Sigmoid colon (tissue), 7 donors: ENCODE measurements at places on chromosomes 5 and 9. TPM values are rescaled to one million over a fixed set of nuclear protein-coding genes. Genes with fewer than 3 reads are reported as not detected.

Gene SLC6A3
- not detected for total RNA-seq

Gene SAXO1
- not detected for total RNA-seq

Gene NR2F1-AS1
- total RNA-seq = 6.7 TPM

Gene PLPP7
- 19.0 TPM for total RNA-seq

Gene FGF1
- total RNA-seq = 3.6 TPM

Gene GFI1B
- total RNA-seq = 0.28 TPM

Gene INSL6
- not detected for total RNA-seq

Gene ADAMTS12
- 1.8 TPM for total RNA-seq

Gene GPR21
- total RNA-seq = 6.1 TPM

Gene SPINK13
- total RNA-seq = 0.33 TPM

Gene TJP2
- 26.8 TPM for total RNA-seq

DNA sequence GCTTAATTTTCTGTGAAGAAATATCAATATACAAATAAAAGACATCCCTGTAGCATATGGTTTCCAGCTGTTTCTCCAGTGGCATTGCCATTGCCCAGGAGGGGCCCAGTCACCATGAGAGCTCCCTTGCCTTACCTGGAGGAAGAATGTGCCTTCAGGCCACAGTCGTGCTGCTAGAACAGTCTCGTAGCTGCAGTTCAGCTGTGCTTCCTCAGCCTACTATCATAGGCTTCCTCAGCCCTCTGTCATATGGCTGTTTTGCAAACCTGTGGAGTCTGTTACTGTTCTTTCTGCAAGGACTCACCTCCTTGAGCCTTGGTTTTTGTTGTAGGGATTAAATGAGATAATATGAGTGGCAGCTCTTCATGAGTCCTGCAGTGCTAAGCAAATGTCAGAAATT, 67.6 kb downstream of the RCL1 start:
- H3K27me3 ChIP-seq = no peaks in the 10 kb centered on the region
- no peak overlapping the region for H3K27ac ChIP-seq
- no peaks in the 10 kb centered on the region for H3K4me1 ChIP-seq
- H3K36me3 ChIP-seq = peaks cover 6% of the 10 kb centered on the region
- no peak overlapping the region for H3K4me3 ChIP-seq
- DNase-seq = no peak

GRCh38 chr5:90866333-90866732, 307.7 kb downstream of the ADGRV1 start:
- no peaks in the 10 kb centered on the region for H3K4me1 ChIP-seq
- no peak overlapping the region for H3K4me3 ChIP-seq
- H3K27ac ChIP-seq = no peak overlapping the region

DNA sequence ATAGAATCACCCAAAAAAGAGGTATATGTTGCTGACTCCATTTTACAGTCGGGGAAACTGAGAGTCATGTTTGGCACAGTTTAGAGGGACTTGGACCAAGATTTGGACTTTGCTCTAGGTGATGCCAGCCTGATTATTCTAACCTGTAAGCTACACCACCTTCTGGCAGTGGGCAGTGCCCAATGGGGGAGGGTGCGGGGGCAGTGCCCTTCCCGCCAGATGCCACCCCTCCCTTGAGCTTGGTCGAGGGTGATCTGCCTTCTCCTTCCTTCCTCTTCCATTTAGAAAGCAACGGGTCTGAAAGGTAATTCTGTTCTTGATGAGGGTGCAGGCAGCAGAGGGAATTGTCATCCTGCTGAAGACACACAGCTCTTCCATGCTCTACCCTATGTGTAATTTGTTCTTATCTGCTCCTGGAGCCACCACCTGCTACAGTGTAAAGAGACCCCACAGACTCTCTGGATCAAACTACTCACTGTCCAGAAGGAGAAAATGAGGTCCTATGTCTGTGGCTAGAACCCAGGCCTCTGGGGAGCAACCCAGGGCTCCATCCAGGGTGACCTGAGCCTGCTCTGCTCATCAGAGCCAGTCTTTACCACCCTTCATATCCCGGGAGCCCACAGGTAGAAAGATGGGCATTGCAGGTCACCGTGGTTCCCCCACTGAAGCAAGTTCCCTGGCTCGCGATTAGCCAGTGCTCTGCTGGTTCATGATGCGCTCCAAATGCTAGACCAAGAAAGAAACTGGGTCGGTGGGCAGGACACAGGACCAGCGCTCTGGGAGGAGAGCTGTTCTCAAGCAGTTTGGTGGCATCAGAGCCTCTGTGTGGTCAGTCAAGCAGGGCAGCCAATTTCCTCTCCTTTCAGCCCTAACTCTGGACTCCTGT, 156.2 kb downstream of the RGS3 start:
- peaks cover 34% of the 10 kb centered on the region for H3K4me1 ChIP-seq
- H3K27ac ChIP-seq = peak overlapping the region; percentile 82
- no peak overlapping the region for H3K4me3 ChIP-seq
- no peaks in the 10 kb centered on the region for H3K36me3 ChIP-seq

GRCh38 chr5:68746220-68746619, 347.6 kb upstream of the SLC30A5 start:
- no peak overlapping the region for H3K27ac ChIP-seq
- H3K4me1 ChIP-seq = no peaks in the 10 kb centered on the region
- H3K4me3 ChIP-seq = no peak overlapping the region
- H3K36me3 ChIP-seq = no peaks in the 10 kb centered on the region
- DNase-seq = no peak

- peak overlapping the region; percentile 91 for H3K27ac ChIP-seq
- no peaks in the 10 kb centered on the region for H3K27me3 ChIP-seq
- H3K4me3 ChIP-seq = no peak overlapping the region
- no peaks in the 10 kb centered on the region for H3K4me1 ChIP-seq
- no peak for DNase-seq
- H3K36me3 ChIP-seq = no peaks in the 10 kb centered on the region
These were observed 79.2 kb downstream of the C9orf152 start for GRCh38 chr9:110128664-110129329.

- H3K27me3 ChIP-seq = no peaks in the 10 kb centered on the region
- H3K4me1 ChIP-seq = no peaks in the 10 kb centered on the region
- no peak for DNase-seq
- peak overlapping the region; percentile 2 for H3K4me3 ChIP-seq
- no peak overlapping the region for H3K27ac ChIP-seq
These were observed 288.0 kb downstream of the ELAVL2 start for GRCh38 chr9:23538067-23538402.

- no peaks in the 10 kb centered on the region for H3K36me3 ChIP-seq
- no peak overlapping the region for H3K27ac ChIP-seq
- no peaks in the 10 kb centered on the region for H3K27me3 ChIP-seq
These were observed 21.9 kb upstream of the MED10 start for GRCh38 chr5:6399980-6400910.

DNA sequence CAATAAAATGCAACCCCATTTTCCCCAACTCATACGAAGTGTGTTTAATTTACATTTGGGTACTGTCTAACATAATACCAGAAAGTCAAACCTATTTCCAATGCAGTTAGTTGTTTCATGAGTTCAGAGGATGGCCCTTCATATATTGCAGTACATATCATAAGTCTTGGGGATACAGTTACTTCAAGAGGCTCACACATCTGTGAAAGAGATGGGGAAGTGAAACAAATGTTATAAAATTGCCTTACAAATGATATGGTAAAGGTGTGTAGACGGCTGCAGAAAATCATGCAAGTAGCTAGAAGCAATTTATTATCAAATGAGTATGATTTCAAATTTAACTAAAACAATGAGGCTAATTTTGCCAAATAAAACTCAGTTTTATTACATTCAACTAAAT, 219.0 kb upstream of the CDH12 start:
- no peaks in the 10 kb centered on the region for H3K4me1 ChIP-seq
- no peak for DNase-seq
- no peaks in the 10 kb centered on the region for H3K27me3 ChIP-seq
- H3K4me3 ChIP-seq = no peak overlapping the region
- no peaks in the 10 kb centered on the region for H3K36me3 ChIP-seq

DNA sequence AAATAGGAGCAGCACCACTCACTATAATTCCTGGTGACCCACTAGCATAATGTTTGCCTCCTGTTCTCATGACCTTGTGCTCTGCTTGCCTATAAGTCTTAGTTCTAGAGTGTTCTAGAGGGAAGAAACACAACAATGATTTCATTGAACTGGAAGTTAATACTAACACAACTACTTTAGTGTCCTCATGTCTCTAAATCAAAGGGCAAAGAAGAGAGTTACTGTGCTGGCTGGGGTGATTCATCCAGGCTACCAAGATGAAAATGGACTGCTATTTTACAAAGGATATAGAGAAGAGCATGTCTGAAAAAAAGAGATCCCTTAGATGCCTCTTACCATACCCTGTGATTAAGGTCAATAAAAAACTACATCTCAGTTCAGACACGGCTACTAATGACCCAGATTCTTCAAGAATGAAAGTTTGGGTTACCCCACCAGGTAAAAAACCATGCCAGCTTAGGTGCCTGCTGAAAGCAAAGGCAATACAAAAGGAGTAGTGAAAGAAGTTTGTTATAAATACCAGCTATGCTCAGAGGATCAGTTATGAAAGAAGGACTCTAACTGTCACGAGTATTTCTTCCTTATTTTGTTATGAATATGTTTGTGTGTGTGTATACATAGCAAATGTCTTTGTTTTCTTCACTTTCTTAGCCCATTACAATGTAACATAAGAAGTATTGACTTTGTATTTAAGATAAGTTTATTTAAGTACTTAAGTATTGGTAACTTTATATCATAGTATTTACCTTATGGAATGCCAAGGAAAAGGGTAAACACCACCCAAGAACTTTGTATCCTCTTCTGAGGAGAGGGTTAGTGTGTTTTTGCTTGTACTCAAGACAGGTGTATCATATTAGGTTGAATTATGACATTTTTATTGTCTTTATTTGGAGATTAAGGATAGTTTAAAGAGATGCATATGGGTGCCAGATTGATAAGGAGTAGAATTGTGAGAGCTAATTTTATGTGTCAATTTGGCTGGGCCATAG, 314.1 kb upstream of the PTGER4 start:
- no peaks in the 10 kb centered on the region for H3K4me1 ChIP-seq
- no peak overlapping the region for H3K27ac ChIP-seq
- no peaks in the 10 kb centered on the region for H3K27me3 ChIP-seq
- DNase-seq = no peak
- no peaks in the 10 kb centered on the region for H3K36me3 ChIP-seq

GRCh38 chr5:42022383-42022972, 97.4 kb downstream of the FBXO4 start:
- no peaks in the 10 kb centered on the region for H3K4me1 ChIP-seq
- no peak overlapping the region for H3K4me3 ChIP-seq
- no peaks in the 10 kb centered on the region for H3K36me3 ChIP-seq
- no peaks in the 10 kb centered on the region for H3K27me3 ChIP-seq
- no peak overlapping the region for H3K27ac ChIP-seq
- DNase-seq = no peak

GRCh38 chr5:10729320-10730042, 31.6 kb downstream of the DAP start:
- no peaks in the 10 kb centered on the region for H3K36me3 ChIP-seq
- no peaks in the 10 kb centered on the region for H3K27me3 ChIP-seq
- no peak for DNase-seq

DNA sequence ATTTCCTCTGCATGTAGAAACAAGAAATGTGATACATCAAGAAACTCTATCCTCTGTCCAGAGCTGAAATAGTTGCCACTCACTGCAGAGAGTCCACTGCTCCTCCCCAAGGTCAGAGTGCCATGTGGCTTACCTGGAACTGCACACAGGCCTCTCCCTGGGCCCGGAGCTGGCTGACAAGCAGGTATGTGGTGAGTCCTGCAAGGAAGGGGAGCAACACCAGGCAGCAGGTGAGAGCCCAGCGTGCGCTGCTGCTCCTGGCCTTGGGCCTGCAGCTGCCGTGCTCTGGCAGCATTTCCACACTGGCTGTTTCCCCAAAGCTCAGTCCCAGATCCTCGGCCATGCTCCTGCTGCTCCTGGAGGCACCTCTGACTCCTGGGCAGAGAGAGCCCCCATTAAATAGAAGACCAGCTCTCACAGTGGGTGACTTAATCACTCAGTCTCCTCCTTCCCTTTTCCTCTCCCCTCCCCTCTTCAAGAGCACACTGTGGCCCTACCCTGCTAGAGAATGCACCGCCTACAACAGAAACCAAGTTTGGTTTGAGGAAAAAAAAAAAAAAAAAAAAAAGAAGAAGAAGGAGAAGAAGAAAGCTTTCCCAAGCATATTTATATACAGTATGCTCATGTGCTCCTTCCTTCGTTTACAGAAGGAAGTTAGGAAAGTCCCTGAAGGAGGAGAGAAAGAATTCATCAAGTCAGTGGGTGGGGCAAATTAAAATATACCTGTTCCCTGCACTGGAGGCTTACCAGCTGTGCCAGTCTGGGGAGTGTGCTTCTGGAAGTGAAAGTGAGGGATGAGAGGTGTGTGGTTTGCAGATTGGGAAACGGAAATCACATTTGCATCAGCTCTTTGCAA, at the start of gene TNFSF15:
TSS of gene TNFSF15 (minus strand) at position 370 of the 856 bp plus-strand sequence. CDS start at position 343, 27 bp downstream.
- no peaks in the 10 kb centered on the region for H3K36me3 ChIP-seq
- no peak within 1 kb of the TSS for H3K4me3 ChIP-seq
- H3K4me1 ChIP-seq = peaks cover 15% of the 10 kb centered on the region
- no peaks in the 10 kb centered on the region for H3K27me3 ChIP-seq
- peak within 1 kb of the TSS; percentile 25 for H3K27ac ChIP-seq
